ENCODE measurements at places on chromosomes 3 and 15. TPM values are rescaled to one million over a fixed set of nuclear protein-coding genes. Genes with fewer than 3 reads are reported as not detected.

The ACKR4 gene
- total RNA-seq = not detected

The PCSK6 gene
- total RNA-seq = 8.4 TPM

The TPRG1 gene
- total RNA-seq = 0.41 TPM

The TLNRD1 gene
- total RNA-seq = 39.8 TPM

The GOLGA6D gene
- not detected for total RNA-seq

The PLSCR5 gene
- not detected for total RNA-seq

The GASK1A gene
- 2.3 TPM for total RNA-seq

The IMPG2 gene
- 0.07 TPM for total RNA-seq

The NXPE3 gene
- total RNA-seq = 16.9 TPM

The EDC3 gene
- total RNA-seq = 24.9 TPM

The SLC15A2 gene
- 0.63 TPM for total RNA-seq

The BFSP2 gene
- total RNA-seq = 0.96 TPM

The TNFAIP8L3 gene
- 0.92 TPM for total RNA-seq

The SPTSSB gene
- total RNA-seq = not detected

The LSM3 gene
- total RNA-seq = 9.3 TPM

The CRELD1 gene
- 43.0 TPM for total RNA-seq
